ENCODE measurements at places on chromosomes 16 and 17.

GRCh38 chr16:24700549-24701392 lies 28.7 kb upstream of the TNRC6A start:
- peak; percentile 98 for DNase-seq

GRCh38 chr16:57017251-57017650 lies 27.9 kb downstream of the NLRC5 start:
- no peak for DNase-seq

DNA sequence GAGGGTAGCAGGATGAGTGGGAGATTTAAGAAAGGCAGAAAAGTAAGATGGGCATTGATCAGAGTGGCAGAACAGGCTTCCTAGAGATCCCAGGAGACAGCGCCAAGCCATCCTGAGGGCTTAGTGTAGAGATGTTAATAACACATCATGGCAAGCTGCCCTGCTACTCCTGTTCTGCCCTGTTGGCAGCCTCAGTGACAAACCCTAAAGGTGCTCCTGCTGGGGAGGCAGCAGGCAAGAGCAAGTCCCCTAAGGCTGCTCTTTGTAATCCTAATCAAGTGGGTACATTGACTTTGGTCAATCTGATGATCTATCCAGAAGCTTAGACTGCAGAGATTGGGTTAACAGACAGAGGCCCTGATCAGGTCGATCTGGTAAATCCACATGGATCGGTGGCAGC lies 16.3 kb downstream of the ANKFN1 start:
- DNase-seq, result no peak

- DNase-seq, result no peak
These were observed 1.7 kb upstream of the CACNG5 start for GRCh38 chr17:66833201-66833600.

GRCh38 chr16:1641261-1641660 lies 29.1 kb downstream of the CRAMP1 start:
- no peak for DNase-seq

- DNase-seq, result no peak
These were observed 2.8 kb downstream of the TMEM94 start for GRCh38 chr17:75459246-75459589.

- peak; percentile 81 for DNase-seq
These were observed at the start of gene C16orf46 for GRCh38 chr16:81077076-81077940. C16orf46 (minus strand) TSS chr16:81077238; CDS start chr16:81063955, 13,283 bp downstream.

DNA sequence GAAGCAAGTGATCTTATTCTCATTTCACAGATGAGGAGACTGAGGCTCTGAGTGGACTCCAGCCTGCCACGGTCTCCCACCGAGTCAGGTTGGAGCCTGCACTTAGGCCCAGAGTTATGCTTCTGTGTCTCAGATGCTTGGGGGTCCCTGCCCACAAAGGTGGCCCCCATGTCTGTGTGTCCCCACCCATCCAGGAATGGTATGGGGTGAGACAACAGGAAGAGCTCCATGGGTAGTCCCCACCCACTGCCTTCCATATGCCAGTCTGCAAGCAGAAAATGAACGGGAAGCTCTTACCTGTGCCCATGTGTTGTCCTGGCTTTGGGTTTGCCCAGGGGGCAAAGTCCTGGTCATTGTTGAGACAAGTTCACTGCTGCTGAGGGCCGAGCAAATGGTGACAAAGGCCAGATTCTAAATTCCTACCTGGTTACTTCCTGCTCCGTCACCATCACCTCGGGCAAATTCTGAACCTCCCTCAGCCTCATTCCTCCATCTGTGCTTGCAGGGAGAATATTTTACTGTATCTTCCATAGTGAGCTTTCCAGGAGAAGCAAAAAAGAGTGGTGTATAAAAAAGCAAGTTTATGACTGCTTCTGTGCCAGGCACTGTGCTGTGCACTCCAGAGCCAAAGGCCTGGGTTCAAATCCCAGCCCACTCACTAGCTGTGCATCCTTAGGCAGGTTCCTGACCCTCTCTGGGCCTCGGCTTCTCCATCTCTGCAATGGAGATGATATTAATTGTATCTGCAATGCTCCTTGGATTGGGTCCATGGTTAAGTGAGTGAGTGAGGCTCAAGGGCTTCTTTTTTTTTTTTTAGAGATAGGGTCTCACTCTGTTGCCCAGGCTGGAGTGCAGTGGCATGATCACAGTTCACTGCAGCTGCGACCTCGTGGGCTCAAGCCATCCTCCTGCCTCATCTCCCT lies 9.3 kb downstream of the IL4R start:
- no peak for DNase-seq

DNA sequence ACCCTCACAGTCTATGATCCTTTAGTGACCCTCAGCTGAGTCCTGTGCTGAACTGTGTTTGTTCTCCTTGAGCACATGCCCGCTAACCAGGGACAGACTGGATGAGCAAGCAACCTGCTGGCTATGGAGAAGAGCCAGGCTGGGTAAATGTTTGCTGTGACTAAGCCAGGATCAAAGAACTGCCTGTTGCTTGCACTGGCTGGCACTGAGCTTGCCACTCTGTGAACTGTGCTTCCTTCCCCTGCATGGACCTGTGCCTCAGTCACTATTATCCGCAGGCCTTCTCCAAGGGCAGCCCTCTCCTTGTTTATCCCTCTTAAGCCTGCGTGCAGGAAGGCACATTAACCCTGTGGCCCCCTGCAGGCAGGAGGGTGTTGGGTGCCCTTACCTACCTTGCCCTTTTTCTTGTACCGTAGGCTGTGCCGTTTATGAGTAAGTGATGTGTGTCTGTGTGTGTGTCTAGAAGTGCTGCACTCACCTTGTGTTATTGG lies 7.4 kb downstream of the PNPO start:
- DNase-seq, result no peak

DNA sequence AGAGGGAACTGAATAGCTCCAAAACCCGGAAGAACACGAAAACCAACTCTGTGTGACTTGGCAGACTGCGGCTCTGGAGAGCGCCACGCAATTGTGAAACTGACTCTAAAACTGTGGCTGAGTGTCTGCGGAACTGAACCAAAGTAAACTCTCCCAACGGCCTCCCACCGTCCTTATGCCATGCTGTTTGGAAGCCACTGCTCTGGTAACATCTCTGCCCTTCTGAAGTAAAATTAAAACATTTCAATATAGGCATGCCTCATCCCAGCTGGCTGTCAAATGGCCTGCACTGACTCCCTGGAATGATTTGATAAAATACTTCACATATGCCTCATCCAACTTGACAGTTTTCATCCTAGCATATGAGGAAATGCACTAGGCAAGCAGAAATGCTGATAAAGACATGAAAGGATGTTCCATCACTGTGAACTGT lies 70.2 kb downstream of the PARN start:
- no peak for DNase-seq

DNA sequence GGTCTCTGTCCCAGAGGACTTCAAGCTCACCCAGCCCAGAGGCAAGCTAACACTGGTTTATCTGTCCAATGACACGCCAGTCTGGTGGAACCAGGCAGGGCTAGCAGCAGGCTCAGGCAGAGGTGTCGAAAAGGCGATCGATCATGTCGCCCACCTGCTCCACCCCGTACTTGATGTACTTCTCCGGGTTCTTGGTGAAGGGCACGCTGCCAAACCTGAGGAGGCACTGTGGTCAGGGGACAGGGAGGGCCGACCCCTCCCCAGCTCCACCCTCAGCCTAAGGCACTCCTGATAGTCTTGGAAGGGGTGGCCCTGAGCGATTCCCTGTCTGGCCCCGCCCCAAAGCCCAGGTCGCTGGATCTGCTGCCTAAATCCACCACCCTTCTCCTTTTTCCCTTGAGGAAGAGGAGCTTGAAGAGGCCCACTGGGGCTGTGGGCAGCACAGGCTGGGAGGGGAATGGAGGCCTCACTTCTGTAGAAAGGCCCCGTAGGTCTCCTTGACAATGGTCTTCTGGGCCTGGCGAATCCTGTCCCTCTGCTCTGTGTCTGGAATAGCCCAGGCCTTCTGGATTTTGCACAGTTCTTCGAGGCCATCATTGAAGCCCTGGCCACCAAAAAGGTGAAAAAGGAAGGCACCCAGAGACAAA lies 4.7 kb downstream of the ZACN start:
- DNase-seq, result no peak

DNA sequence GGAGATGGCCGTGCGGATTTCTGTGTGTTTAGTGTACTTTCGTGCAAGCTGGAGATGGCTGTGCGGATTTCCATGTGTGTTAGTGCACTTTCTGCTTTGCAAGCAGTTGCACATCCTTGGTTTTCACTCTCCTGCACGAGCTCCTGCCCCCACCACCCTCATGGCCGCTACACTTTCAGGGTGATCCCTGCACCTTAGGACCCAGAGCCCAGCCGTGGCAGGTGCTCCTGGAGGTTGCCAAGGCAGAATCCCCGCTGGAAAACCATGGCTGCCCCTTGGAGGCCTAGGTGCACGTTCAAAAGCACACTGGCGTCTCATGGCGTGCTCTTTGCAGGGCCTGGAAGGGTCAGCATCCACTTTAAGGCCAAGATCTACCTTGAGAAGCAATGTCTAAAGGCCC lies 311.0 kb upstream of the TNRC6C start:
- DNase-seq, result no peak

GRCh38 chr17:28178800-28179199 lies 136.3 kb downstream of the NLK start:
- DNase-seq, result no peak

DNA sequence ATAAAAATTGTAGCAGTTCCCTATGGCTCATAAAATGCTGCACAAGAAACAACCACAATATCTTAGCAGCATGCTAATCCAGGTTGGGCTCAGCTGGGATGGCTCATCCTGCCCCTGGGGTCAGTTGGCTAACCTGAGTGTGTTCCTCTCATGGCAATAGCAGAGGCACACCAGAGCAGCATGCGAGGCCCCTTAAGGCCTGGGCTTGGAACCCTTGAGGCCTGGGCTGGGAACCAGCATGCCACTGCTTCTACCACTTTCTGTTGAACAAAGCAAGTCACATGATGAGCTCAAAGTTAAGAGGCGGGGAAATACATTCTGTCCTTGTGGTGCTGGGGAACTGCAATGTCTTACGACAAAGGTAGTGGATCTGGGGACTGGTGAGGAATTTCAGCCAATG lies 154.4 kb upstream of the FOXF1 start:
- no peak for DNase-seq

GRCh38 chr16:84548971-84549844 lies 44.7 kb upstream of the MEAK7 start:
- no peak for DNase-seq

- no peak for DNase-seq
These were observed 85.6 kb upstream of the NETO2 start for GRCh38 chr16:47229053-47230050.

GRCh38 chr16:31713945-31714902 lies 159.4 kb upstream of the ZNF267 start:
- DNase-seq, result no peak

DNA sequence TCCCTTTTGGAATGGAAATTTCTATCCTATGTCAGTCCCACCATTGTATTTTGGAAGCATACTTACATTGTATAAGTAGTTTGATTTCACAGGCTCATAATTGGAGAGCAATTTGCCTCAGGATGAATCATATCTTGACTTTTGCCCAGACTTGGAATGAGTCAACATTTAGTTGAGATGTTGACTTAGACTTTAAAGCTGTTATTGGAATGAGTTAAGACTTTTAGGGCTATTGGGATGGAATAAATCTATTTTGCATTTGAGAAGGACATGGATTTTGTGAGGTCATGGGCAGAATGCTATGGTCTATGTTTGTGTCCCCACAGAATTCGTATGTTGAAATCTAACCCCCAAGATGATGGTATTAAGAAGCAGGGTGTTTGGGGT lies 12.2 kb upstream of the ZNF594 start:
- DNase-seq, result peak; percentile 38

DNA sequence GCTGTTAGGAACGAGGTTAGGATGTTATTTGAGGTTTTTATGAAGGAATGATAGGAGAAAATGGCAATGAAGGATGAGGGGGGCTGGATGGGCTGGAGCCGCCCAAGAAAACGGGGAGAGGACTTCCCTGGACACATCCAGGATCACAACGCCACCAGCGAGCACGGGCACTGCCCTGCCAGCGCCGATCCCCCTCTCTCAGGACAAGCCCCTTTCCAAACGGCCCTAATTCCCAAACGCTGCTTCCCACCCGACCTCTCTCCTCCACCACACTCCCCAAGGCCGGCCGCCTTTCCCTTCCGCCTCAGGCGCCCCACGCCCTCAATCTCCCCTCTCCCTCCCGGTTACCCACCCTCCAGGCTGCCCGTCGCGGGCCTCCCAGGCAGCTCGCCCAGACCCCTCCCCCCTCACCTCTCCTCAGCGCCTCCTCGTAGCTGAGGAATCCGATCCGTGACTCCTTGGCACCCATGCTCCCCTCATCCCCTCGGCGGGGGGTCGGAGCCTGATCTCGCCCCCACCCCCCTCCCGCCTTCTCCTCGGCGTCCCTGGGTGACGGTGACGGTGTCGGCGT lies 377 bp downstream of the USP32 start:
- DNase-seq, result no peak

GRCh38 chr17:73650140-73650539 lies 5.9 kb upstream of the SDK2 start:
- no peak for DNase-seq

- no peak for DNase-seq
These were observed 8.9 kb downstream of the CCP110 start for GRCh38 chr16:19532601-19533000.

DNA sequence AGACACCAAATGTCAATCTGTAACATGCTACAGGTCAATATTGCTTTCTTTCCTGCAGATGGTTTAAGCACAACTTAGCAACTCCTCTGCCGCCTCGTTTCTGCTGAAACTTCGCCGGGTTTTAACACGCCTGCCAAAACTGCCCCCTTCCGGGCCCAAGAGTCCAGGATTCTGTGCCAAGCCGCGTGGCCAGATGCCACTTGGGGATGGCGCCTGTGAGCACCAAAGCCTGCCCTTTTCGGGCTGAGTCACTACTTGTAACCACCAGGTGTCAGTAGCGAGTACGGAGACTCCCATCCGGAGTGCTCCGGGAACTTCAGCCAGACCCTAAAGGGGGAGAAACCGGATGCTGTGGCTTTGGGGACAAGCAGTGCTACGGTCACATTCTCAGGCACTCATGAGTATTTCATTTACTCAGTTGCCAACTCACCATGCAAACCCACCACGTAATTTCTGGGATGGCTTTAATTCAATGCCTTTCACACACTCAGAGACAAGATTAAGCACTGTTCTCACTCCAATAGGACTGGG lies 7.8 kb downstream of the PMP22 start:
- peak; percentile 39 for DNase-seq

DNA sequence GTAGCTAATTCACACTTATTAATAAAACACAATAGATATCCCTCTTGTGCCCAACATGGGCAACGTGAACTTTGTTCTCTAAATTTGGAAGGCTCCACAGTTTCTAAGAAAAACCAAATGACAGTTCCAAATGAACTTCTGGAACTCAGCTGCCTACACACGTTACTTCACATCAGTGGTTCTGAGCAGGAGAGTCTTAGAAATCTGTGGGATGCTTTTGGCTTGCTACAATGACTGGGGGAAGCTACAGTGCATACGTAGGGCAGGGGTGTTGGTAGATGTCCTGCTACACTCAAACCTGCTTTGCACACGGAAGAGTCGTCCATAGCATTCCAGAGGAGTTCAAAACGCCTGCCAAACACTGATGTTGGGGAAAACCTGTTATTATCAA lies 8.0 kb downstream of the TXNDC11 start:
- DNase-seq, result no peak

DNA sequence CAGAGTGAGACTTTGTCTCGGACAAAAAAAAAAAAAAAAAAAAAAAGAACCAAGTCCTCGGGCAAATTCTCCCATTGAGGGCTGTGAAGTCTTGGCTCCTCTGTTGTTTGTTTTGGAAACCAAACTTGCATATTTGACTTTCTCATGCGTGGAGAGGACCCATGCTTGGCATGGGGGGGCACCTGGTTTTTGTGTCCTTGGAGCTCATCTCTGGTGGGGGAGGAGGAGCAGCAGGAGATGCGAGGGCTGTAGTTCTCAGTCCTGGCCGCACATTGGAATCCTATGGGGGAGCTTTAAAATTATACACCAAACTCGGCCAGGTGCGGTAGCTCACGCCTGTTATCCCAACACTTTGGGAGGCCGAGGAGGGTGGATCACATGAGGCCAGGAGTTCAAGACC lies 74.5 kb downstream of the ABCC6 start:
- no peak for DNase-seq

Measured in AG09309 (cell line).